ENCODE measurements at places on chromosomes 13 and 19. TPM values are rescaled to one million over a fixed set of nuclear protein-coding genes. Genes with fewer than 3 reads are reported as not detected.
A peak's percentile ranks its signal among the peaks of the same experiment; 100 is the strongest.

- DNase-seq: no peak
Measured at GRCh38 chr19:1068009-1069001, 1.3 kb downstream of the ARHGAP45 start.

GRCh38 chr13:102779436-102780159 lies 6.0 kb upstream of the TEX30 start:
- no peak for DNase-seq

- peak; percentile 50 for DNase-seq
Measured at GRCh38 chr19:3458229-3459088, 21.9 kb downstream of the SMIM24 start.

DNA sequence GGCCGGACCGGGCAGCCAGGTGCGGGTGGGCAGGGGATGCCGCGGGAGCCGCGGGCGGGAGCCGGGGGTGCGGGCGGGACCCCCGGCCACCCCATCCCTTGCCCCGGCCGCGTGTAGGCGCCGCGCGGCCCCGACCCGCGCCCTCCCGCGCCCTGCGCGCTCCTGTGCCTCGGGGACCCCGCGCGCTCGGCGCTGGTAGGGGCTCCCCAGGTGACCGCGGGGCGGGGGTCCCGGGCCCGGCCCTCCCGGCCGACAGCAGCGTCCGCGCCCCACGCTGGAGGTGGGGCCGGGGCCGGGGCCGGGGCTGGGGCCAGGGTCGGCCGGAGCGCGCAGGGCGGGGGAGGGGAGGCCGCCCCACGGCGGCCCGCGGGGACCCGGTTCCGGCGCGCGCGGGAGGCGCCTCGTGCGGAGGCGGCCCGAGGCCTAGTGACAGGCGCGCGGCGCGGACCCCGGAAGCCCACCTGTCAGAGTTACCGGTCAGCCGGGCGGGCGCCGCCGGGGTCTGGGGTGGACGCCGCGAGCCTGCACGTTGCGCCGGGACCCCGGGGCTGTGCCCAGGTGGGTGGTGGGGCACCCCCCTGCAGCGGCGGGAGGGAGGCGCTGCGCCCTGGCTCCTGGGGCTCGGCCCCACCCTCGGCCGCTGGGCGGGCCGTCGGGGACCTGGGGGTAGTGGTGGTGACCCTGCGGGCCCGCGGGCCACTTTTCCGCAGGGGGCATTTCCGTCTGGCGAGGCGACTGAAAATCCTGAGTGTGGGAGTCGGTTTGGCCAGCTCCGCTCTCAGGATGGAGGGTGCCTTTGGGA lies 518 bp downstream of the TFDP1 start:
- DNase-seq: no peak

DNA sequence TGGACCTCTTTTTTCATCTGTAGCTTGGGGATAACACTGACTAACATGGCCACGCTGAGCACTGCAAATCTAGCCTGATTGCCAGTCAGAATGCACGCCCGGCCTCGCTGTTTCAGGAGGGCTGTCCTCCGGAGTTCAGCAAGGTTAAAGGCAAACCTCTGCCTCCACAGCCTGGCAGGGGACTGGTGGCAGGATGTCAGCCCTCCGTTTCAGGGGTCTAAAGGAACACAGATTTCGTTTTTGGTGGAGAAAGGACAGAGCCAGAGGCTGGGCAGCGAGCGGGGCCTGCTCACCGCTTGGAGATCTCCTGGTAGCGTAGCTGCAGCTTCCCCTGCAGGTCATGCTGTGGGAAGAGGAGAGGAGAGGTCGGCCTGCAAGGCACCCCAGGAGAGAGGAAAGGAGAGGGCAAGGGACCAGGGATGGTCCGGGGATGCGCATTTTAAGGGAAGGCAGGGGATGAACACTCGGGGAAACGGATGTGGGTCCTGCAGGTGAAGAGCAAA lies 560 bp downstream of the NDUFA7 start:
- no peak for DNase-seq

GRCh38 chr13:73215823-73216222 lies 157.0 kb downstream of the KLF5 start:
- no peak for DNase-seq

DNA sequence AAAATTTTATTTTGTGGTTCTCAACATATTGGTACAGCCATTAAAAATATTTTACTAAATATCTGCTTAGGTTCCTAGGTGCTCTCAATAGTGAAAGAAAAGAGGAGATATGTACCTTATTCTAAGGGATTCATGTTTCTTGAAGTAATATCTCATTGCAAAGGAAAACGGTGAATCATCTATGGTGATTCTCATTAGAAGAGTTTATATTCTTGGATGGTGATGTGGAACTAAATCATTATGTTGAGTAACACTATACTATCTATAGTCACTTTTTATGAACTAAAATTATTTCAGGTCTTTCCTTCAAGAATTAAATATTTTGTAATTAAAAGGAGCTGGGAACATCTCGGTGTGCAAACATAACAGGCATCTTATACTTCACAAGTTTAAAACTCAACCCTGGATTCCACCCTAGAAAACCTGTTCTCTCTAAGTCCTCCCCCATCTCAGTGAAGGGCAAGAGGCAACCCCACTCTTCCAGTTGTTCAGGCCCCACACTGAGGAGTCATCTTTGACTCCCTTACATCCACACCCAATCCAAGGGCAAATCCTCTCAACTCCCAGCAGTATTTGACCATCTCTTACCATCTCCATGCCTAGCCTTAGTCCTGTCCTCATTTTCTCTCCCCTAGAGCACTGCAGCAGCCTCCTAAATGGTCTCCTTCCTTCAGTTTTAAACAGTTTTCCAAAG lies 140.1 kb downstream of the RGCC start:
- DNase-seq: no peak

Gene KASH5
- not detected for polyA plus RNA-seq

DNA sequence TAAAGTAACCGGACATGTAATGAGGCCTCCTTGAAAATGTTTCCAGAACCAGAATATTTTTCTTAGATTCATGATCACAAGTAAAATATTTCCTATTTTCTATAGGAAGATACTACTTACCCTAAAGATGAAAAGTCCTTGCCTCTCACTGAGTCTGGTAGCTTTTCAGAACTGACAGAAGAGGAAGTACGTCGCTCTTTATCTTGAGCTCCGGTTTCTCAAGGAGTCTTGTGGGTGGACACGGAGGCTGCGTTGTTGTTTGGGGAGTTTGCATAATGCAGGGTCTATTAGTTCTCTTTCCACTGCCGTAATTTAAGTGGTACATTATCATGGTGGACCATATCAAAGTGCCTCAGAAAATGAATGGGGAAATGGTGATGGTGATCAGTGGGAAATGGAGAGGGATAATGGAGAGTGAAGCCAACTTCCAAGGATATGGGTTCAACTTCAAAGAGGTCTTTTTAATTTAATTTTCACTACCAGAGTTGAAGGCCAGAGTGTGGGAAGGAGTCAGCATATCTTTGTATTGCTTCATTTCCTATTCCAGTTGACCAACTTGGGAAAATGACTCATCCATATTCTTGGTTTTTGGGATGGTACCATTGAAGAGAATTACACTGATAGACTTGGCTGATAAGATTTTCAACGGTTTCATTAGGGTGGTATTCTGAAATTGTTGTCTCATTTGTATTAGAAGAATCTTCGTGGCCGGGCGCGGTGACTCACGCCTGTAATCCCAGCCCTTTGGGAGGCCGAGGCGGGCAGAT lies 23.4 kb downstream of the MBD3L2B start:
- DNase-seq: no peak

GRCh38 chr13:44416301-44416700 lies 42.7 kb downstream of the SERP2 start:
- DNase-seq: no peak

- no peak for DNase-seq
Measured at GRCh38 chr19:13841086-13841961, 35.6 kb upstream of the NANOS3 start.

- no peak for DNase-seq
Measured at GRCh38 chr13:50631041-50631440, 212.5 kb downstream of the DLEU7 start.

DNA sequence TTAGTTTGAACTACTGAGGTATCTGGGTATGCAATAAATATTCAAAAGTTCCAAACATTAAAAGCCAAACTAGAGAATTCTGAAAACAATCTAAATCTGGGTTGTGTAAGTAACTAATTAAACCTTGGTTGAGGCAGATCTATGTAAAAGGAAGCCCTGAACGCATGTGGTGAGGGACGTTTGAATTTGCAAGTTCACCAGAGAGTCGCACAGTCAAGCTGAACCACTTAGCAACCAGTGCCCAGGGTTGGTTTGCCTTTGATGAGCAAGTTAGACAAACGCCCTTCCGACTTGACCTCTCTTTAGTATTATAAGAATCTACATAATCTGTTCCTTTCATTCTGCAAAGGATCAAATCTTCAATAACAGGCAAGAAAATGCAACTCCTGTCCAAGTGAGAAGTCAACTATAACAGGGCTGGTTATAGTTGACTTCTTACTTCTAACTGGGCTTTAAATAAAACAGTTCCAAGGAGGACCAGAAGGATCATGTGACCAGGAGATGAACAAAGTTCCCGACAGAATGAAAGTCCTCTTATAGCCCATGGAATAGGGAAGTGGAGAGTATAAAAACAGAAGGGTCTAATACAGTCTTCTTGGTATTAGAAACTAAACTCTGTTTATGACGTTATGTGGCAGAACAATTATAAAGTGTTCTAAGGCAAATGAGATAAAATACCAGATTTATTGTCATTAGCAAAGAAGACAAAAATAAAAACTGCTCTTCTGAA lies 40.6 kb downstream of the PHF11 start:
- no peak for DNase-seq

DNA sequence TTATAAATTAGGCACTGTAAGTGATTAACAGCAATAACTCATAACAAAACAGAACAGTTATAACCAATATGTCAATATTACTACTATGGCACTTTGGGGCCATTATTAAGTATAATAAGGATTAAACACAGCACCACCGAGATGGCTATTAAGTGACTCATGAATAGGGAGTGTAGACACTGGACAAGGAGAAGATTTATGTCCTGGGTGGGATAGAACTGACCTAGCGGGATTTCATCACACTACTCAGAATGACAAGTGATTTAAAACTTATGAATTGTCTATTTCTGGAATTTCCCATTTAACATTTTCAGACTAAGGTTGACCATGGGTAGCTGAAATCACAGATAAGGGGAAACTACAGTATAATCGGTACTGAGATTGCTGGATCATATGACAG lies 79.0 kb upstream of the SLC7A1 start:
- no peak for DNase-seq

DNA sequence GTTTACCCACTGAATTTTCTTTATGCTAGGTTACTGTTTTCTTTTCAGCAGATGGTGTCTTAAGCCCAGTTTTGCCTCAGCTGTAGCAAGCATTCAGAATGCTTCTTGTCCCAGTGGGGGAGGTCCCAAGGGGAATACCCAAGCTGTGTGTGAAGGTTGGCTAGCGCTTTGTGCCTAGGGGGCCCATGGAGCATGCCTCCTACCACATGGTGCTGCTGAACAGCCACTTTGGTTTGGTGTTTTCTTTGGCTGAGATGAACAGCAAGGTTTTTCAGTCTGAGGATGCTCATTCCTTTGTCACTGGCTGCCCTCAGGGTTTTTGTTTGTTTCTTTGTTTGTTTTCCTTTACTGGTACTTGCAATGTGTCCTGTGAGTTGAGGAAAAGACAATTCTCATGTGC lies 99.0 kb downstream of the PCDH20 start:
- DNase-seq: no peak

DNA sequence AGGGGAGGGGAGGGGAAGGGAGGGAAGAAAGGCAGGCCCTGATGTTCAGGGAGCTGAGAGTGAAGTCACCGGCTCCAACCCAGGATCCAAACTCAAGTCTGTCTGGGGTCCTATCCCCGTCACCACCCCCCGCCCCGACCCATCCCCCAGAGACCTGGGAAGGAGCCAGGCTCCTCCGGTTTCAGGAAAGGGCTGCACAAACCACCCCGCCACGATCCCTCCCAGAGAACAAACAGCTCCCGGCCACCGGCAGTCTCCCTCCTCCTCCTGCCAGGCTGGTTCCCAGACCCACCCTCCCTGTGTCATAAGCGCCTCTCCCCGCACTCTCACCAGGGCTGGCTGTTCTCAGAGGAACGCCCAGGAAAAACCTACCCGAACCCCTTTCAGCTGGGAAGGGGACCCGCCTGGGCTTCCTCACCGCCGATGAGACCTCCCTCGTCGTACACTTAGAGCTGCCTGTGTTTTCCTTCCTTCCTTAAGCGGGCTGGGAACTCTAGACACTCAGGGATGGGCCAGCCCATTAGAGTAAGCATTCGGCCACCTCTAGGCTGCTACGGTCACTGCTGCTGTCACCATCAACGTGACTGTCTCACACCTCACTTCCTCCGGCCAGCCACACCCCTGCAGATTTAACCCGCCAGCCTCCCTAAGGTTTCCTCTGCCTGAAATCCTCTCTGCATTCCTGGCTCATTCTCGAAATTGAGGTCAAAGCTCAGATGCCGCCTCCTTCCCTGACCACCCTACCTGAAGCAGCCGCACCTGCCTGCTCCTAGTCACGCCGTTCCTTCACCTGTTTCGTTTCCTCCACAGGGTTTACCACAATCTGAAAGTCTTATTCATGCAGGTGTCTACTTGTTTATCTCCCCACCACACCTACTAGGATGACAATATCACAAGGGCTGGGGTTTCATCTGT lies 6.3 kb upstream of the RDH13 start:
- DNase-seq: no peak
